Putamen (tissue), 1 donor: ENCODE measurements at places on chromosomes 16 and 17.
A peak's percentile ranks its signal among the peaks of the same experiment; 100 is the strongest.

DNA sequence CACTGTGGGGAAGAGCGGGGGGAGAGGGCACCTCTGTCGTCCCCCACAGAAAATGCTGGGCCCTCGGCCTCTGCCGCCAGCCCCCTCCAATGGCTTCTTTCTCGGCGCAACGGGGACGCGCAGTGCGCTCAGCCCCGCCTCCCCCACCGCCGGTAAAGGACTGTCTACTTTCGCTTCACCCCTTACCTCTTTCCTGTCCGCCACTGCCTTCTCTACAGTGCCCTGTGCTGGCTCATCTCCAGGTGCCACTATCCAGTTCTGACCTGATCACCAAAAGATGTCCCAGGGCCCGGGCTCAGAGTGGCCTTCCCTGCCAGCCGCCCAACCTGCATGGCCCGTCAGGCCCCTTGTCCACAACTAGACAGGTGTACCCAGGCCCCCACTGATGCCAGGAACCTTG is 7.3 kb downstream of the ENDOV start:
- no peak for DNase-seq

DNA sequence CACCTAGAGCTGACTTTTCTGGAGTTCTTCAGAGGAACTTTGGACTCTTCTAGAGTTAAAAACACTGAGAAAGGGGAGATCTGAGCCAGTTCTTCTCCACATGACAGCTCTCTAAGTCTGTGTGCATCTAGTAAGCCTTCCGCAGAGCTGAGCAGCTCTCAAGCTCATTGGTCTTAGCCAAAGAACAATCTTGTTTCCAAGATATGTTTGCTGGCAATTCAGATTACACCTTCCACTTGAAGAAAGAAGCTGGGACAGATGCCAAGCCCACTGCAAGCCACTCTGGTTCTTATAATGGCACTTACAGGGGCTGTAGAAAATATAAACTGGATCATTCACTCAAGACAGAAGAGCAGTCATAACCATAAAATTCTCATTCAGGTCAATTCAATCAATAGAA is 134.1 kb upstream of the TOX3 start:
- DNase-seq = no peak

DNA sequence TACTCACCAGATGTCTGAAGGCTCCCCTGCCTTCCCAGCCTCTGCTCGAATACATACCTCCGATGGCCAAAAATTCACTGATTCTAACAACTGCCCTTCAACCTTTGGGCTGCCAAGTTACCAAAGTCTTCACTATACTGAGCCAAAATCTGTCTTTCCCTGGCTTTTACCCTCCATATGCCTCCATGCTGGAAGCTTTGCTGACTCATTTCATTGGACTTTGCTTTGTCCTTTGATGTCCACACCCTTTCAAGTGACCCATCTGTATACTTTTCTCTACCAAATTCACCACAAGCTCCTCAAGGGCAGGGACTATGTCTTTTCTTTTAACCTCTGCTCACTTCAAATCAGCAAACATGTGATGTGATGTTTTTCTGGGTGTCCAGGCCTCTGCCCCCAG is 21.0 kb upstream of the MTMR4 start:
- no peak for DNase-seq

DNA sequence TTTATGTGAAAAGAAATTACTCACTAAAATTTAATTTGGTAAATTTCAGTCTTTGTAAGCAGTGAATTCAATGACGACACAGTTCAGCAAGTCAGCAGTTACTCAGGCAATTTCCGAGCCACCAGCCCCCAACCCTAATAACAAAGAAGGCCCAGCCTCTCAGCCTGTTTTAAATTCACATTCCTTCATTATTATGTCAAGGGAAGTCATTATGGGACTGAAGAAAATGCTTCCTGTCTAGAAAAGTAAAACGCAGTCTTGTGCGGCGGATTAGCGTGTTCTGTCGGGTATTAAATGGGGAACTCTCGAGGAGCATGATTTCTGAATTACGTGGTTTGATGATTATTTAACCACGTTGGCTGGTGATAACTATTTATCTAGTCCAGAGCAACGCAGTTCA is 177.6 kb downstream of the AIPL1 start:
- DNase-seq = no peak

DNA sequence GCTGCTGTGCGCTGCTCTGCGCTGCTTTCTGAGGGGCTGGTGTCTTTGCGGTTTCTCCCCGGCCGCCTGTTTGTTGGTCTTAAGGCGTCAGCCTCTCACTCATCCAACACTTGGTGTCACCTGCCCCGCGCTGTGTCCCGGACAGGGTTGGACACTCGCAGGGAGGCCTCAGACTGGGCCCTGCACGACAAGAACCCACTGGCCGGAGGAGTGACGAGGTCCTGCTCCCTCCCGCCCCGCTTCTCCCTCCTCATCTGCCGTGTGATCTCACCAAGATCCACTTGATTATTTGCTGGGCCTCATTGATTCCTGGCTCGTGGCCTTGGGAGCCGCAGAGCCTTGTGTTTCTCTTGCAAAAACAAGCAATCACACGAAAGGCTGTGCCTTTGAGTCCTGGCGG is 56.6 kb downstream of the PRMT7 start:
- no peak for DNase-seq

DNA sequence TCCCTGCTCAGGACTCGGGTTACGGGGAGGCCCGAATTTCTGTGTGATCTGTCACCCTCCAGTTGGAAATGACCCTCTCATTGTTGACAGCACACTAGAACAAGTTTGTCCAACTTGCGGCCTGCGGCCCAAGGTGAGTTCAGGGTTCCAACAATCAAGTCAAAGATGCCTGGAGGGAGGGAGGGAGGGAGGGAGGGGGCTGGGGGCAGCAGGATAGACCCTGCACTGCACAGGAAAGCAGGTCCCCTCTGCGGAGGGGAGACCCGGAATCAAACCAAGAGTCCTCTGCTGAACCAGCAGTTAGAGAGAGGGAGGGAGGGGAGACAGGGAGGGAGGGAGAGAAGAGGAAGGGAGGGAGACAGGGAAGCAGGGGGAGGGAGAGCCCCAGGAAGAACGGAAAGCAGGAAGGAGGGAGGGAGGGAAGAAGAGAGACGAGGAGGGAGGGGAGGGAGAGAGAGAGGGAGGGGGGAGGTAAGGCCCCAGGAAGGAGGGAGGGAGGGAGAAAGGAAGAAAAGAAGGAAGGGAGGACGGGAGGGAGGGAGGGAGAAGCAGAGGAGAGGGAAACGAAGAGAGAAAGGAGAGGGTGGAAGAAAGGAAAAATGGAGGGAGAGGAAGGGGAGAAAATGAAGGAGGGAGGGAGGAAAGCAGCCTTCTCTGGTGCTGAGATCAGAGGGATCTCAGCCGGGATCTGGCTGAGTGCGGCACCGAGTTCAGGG is 96.7 kb upstream of the CDH5 start:
- DNase-seq = no peak

DNA sequence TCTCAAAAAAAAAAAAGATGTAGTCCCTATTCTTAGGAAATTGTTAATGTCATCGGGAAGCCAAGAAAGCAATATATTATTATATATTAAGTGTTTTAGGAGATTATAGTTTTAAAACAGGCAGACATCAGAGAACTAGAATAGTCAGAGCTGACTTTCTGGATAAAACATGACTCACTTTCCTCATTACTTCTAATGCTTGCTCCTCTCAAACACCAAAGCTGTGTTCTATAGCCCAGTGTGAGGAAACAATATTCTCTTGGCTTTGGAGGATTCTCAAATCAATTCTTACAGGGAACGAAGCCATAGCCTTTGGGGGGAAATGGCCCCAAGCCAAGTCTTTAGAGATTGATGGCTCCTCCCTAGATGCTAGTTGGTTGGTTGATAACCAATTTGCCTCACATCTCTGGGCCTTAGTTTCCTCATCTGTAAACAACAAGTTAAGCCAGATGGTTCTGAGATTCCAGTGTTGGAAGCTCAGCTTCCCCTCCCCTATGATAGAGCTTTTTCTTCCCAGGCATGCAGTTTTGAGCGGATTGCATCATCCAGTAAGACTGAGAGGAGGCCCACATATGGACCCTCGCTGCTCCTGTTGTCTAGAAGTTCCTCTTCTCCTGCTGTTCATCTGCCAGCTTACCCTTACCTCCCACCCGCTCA is 12.4 kb downstream of the NMT1 start:
- no peak for DNase-seq

GRCh38 chr16:392450-393030 is 4.5 kb upstream of the NME4 start:
- DNase-seq = no peak

DNA sequence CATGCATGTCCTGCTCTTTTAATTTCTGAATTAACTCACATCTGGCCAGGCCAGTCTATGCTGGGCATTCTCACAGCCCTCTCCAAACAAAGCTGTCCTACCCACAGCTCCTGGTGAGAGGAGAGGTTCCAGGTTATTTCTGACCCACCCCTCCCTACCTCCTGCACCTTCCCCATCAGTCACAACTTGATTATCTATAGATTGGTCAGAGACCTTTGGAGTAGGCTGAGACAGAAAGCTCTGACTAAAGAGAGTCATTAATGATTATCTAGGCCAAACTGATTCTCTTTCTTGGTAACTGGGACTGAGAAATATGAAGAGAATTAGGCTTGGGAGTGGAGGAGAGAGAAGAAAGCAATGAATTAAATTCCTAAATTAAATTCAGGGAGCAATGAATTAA is 1.4 kb upstream of the KRT222 start:
- DNase-seq = no peak

- no peak for DNase-seq
Measured at GRCh38 chr17:13531721-13532120, 70.0 kb downstream of the HS3ST3A1 start.

- DNase-seq = no peak
Measured at GRCh38 chr17:72887322-72887721, 205.2 kb downstream of the SLC39A11 start.

DNA sequence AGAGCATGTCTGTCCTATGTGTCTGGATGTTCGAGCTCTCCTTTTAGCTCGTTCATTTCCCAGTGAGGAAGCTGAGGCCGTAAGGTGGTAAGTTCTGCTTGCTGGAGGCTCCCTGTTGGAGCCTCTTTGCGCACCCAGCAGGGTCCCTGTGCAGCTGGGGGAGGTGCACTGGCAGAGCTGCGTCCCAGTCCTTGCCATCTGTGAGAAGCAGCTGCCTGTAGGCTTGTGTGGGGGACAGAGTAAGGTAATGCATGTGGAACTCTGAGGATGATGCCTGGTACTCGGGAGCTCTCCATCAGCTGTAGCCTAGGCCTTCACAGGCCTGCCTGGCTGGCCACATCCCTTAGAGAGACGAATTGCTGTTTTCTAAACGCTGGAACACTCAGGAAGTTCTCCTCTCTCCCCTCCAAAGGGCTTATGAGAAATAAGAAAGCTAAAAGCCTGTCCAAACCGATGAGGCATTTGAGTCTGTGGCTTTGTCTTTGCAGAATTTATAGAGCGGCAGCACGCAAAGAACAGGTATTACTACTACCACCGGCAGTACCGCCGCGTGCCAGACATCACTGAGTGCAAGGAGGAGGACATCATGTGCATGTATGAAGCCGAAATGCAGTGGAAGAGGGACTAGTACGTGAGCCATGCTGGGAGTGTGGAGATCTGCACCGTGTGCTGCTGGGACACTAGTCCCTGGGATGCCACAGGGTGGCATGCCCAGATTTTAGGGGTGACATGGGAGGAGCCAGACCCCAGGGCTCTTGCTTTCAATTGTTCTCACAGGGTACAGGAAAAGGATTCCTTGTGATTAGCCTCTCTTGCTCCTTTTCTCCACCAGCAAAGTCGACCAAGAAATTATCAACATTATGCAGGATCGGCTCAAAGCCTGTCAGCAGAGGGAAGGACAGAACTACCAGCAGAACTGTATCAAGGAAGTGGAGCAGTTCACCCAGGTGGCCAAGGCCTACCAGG is 1.6 kb downstream of the NDUFB10 start:
- no peak for DNase-seq

DNA sequence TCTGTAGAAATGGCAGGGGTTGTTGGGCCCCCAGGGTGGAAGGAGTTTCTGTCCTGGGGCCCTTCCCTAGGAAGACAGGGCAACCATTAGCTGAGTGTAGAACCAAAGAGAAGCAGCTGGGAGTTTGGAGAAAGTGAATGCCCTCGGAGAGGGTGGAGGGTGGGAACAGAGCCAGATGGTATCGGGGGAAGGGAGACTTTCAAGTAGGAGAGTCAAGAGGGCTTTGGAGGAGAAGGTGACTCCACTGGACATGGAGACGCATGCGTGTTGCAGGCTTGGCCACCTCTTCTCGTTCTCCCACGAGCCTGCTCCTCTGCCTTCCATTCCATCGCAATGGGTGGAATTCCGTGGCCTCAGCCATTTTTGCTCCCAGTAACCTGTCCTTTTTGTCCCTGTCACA is 19.4 kb downstream of the SLC47A1 start:
- no peak for DNase-seq

- no peak for DNase-seq
Measured at GRCh38 chr16:65975049-65975708, 391.3 kb upstream of the CDH5 start.

GRCh38 chr17:3817851-3818605 is 17.0 kb upstream of the ITGAE start:
- DNase-seq = peak; percentile 20

DNA sequence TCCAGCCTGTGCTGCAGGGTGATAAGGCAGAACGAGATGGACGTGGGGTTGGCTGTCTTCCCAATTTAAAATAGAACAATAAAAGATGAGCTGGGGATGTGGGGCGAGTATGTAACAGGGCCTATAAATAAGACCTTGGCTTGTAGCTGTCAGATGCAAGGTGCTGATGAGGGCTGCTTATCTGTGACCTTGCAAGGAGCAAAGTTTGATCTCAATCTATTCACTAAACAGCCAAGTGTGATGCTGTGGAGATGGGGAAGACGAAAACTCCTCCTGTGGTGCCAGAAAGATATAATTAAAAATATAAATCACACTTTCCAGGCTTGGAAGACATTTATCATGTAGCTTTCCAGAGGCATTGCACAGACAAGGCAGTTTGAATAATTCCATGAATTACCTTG is 26.7 kb upstream of the TEX2 start:
- DNase-seq = no peak

DNA sequence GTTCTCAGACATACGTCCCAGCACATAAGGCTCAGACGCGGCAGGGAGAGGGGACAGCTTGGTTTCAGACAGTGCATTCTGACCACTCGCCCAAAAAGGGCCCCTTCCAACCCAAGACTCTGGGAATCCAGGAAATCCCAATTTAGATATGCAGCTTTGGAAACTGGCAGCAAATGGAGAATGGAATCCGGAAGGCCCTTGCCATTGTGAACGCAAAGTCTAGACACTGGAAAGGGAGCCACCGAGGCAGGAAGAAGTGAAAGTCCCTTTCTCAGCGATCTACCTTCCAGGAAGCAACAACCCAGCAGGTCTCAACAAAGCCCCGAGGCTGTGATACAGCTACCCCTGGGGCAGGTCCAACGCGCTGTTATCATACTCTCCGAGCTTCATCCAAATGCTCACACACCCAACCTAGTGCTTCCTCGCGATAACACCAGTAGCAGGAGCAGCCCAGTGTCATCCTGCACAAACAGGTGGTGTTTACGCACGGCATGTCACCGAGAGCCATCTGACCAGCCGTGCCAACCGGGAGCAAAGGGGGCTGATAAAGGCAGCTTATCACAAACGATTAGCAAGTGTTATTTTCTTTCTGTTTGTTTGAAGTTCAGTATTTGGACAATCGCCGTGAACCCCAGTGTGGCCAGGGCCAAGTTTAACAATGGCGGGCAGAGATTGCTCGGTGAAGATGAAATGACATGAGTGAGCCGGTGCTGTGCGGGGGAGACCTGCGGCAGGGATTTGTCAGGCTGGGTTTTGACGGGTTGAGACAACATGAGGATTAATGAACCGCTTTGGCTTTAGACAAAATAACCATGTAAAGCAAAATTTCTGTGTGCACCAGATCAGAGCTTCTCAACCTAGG is 240.6 kb downstream of the FOXL1 start:
- no peak for DNase-seq
